Thoracic aorta (tissue), 2 donors: ENCODE measurements at places on chromosomes 4 and X. TPM values are rescaled to one million over a fixed set of nuclear protein-coding genes. Genes with fewer than 3 reads are reported as not detected.

Gene PNMA5
- not detected for total RNA-seq

Gene CBR4
- total RNA-seq = 13.1 TPM

Gene SPATA18
- total RNA-seq = 8.0 TPM

Gene FRG1
- total RNA-seq = 23.9 TPM

Gene S100P
- not detected for total RNA-seq

Gene CLTRN
- not detected for total RNA-seq

Gene CTAG1B
- total RNA-seq = not detected

Gene JCHAIN
- total RNA-seq = 1.6 TPM

GRCh38 chr4:91058345-91058744 is 931.2 kb downstream of the CCSER1 start:
- no peak for DNase-seq

DNA sequence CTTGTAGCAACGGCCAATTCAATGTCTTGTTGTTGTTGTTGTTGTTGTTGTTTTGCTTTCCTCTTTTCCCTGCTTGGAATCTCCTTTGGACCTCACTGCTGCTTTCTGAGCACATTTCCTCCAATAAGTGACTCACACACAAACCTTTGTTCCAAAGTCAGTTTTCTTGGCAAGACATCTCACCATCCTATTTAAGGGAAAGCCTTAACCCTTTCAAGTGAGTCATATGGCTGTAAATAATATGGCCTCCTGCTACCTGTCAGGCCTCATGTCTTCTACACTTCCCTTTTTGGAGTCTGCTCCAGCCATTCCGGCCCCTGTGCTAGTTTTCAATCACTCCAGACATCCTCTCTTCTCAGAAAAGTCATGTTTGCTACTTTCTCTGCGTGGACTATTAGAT is 79.5 kb upstream of the MAGEB10 start:
- DNase-seq = no peak

- DNase-seq = no peak
Measured at GRCh38 chr4:62711575-62711974, 1511.4 kb downstream of the ADGRL3 start.

DNA sequence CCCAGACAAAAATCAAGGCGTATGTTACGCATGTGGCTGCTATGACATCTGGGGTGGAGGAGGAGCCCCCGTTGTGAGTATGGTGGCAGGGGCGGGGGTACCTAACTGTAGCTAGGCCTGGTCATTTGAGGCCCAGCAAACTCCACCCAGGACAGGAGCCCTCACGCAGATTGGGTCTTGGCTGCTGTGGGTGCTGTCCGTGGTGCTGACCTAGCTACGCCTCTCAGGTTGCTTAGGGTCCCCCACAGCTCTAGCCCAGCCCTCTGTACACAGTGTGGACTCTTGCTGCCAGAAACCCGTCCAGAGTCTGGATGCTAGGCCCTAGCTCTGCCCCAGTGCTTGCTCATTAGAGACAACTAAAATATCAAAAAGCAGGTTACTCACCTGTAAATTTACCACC is 146.7 kb upstream of the PSAPL1 start:
- DNase-seq = no peak

DNA sequence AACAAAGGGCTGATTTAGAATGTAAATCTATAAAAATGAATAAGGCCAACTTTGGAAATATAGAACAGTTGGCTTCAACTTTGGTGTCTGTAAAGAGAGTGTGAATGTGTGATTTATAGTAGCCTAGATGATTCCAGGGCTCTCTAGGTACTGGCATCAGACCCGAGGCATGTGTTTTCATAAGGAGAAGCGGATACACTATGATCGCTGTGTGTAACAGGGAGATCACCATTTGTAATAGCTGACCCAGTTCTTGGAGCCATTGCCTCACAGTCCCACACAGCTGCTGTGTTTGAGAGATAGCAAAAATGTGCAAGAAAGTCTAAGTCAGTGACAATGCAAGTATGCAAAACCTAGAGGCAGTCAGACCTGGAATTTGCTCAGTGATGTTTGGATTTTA is 135.1 kb downstream of the REPS2 start:
- DNase-seq = no peak

GRCh38 chr4:53076374-53076958 is 214.3 kb downstream of the RASL11B start:
- DNase-seq = no peak

DNA sequence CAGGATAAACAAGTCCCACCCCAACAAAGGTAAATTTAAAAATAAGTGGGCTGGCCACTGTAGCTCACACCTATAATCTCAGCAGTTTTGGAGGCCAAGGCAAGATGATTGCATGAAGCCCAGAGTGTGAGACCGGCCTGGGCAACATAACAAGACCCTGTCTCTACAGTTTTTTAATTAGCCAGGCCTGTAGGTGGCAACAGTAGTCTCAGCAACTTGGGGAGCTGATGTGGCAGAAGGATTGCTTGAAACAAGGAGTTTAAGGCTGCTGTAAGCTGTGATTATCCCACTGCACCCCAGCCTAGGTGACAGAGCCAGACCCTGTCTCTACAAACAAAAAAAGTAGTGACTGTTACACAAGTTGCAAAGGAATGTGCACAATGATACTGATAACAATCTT is 74.6 kb upstream of the FAAH2 start:
- DNase-seq = no peak

- no peak for DNase-seq
Measured at GRCh38 chr4:121227341-121227792, 63.2 kb upstream of the TNIP3 start.

DNA sequence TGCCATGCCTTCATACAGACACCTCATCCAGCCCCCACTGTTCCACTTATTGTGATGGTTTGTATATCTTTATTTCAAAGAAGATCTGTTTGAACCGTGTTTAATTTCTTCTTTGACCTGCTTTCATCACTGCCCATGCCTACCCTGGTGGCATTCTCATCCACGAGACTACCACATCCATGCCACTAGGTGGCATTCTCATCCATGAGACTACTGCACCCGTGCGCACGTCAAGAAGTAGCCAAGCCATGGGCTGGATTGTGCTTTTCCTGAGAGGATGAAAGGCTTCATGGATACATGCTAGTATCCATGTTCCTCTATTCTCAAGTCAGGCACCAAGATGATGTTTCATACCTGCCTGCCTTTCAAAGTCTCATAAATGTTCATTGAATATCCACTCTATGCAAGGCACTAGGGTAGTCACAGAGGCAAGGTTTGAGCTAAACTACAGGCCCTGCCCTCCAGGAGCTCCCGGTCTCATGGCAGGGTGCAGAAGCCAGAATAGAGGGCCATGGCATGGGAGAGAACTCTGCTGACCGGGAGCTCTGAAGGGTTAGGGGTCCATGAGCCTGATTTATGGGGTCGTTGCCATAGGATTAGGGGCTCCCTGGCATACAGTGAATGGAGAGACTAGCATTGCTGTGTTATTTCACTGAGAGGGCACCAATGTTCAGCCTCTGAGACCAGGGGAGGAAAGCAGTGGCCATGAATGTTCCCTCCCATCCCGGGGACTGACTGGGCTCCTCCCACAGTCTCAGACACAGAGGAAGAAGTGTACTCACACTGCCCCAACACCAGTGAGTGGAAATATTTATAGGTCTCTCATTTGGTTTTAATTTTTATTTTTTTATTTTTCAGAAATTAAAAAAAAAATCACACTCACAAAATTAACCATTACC is 24.8 kb upstream of the EOLA2 start:
- DNase-seq = no peak

DNA sequence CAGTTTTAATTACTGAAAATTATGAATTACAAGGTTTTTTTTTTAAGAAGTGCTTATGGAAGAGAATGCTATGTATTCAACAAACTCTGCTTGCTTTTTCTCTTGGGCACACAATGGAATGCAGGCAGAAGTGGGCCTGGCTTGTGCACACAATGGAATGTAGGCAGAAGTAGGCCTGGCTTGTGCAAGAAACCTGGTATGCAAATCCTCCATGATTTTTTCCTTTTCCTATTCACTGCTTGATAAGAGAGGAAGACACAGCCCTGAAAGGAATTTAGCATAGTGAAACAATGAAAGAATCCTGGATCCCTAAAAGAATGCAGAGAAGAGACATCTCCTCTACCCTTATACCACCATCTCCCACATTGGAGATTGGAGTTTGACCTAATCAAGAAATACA is 138.4 kb downstream of the COL25A1 start:
- DNase-seq = no peak

DNA sequence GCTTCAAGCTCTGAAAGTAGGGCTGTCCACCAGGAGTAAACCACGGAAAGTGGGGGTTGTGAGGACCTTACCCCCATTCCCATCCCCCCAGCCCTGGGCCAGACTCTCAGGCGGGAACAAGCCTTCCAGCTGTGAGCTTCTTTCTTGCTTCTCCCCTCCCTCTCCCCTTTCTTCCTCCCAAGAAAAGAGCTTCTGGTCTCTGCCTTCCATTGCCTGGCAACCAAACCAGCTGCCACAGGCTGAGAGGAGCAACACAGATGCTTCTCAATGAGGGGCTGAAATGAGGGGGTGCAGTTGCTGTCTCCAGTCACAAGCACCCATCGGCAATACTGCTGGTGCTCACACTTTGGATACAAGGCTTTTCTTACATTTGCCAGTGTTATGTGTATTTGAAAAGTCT is 72.5 kb downstream of the SLC16A2 start:
- DNase-seq = no peak

DNA sequence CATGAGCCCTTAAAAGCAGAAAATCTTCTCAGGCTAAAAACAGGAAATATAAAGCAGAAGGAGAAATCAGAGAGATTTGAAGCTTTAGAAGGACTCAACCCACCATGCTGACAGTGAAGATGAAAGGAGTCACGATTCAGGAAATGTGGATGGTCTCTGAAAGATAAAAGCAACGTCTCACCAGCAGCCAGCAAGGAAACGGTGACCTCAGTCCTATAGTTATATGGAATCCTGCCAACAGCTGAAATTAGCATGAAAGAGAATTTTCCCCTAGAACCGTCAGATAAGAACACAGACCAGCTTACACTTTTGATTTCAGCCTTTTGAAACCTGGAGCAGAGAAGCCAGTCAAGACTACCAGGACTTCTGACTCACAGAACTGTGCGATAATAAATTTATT is 715.7 kb upstream of the HTR2C start:
- DNase-seq = no peak

DNA sequence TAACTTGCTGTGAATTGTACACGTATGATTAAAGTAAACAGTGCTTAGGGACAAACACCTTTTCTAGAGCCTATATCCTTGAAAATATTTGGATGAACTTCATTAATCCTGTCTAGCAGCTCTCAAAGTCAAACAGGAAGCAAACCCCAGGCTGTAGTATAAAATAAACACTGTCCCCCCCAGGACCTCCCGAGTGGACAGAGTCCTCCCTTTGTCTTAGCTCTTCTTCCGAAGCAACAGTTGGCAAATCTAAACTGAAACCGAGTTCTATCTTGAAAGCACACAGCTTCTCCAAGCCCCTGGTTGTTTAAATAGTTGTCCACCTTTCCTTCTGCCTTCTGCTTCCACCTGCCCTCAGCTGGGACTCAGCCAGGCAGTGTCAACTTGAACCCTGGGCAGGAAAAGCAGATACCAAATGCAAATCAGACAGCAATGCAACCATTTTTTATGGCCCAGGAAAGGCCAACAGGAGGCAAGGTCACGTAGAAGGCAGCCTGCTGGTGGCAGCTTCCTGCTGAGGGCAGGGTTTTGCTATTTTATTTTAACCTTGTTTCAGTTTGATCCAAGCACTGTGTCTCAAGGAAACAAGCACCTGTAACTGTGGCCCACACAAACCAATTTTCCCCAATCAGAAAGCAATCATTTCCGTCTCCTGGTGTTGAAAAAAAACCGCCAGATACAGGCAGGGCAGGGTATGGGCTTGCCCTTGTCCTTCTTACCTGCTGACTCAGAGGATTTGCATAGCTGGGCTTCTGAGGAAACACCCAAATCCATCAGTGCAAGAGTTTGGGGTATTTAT is 110.3 kb upstream of the KIT start:
- DNase-seq = no peak

DNA sequence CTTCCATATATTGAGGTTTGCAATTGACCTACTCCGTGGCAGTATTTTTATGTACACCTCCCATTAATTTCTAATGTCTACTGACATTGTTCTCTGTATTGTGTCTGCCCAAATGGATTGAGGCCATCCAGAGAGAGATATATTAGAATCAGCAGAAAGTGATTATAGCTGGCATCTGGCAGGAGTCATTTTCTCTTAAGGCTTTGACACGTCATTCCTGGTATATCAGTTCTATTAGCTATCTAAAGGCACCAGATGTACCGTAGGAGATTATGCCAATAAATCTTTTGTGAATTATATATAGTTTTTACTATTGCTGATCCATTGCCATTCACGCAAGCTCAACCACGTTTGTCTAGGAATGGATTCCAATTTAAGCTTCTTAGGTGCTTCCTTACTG is 1026.4 kb upstream of the IGFBP7 start:
- DNase-seq = no peak

GRCh38 chr4:177375372-177375771 is 65.7 kb downstream of the NEIL3 start:
- DNase-seq = no peak

DNA sequence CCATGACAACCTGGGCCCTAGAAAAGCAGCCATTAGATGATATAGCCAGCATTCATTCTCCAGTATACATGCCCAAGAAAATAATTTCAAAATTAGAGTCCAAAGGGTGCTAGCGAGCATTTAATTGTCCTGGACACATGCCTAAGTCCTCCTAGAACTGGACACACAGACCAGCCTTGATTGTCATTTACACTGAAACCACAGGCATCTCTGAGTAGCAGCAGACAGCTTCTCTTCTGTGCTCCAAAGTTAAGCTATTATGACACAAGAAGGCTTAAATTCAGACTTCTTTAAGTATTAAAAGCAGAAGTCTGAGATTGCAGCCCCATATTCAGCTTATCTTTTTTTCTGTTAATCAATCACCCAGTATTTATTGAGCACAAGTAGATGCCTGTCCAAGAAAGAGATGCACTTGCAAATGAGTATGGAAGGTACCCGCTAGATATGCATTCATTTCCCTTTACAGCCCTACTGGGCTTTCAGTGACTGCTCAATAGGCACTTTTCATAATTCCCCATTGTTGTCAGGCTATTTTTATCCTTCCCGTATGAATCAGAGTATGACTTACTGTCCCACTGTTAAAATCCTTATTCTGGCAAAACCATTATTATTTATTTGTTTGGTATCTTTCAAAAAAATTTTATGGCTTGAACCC is 374.1 kb downstream of the FBXW7 start:
- DNase-seq = no peak

DNA sequence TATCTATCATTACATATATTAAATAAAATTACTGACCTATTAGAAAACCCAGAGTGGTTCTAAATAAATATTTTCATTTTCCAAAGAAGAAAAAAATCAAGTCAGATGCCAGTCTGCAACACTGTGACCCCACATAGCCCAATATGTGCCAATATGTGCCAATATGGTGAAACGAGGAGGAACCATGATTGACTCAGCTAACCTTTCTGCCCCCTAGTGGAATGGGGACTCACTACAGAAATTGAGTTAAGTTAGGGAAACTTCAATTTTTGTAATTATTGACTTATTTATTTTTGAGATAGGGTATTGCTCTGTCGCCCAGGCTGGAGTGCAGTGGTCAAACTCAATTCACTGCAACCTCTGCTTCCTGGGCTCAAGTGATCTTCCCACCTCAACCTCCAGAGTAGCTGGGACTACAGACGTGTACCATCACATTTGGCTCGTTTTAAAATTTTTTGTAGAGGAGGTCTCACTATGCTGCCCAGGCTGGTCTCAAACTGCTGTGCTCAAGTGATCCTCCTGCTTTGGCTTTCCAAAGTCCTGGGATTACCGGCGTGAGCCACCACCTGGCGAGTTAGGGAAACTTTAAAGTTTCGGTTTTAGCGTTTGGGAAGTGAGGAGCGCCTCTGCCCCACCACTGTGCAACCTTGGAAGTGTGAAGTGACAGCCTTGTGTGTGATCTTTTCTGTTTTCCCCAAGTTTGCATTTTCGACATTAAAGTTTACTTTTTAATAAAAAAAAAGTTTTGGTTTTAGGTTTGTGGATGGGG is 116.8 kb upstream of the SHISA3 start:
- no peak for DNase-seq
